GM04504 (cell line): ENCODE measurements at places on chromosomes 1 and 21.

DNA sequence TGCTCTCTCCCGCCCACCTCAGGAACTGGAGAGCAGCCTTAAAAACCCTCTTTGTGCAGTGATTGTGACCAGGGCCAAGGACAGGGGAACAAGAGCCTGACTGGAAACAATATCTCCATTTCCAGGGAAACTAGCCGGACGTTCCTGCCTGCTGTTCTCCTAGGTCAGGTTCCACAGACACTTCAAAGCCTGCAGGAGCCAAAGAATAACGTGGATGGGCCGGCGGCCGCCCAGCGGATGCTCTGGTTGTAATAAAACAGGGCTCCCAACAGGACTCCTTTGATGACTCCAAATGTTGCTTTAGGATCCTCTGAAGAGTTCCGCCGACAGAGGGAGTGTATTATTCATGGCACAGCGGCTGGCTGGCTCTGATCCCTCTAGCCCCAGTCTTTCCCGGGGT is 162.2 kb downstream of the PLXNA2 start:
- no peak for DNase-seq

DNA sequence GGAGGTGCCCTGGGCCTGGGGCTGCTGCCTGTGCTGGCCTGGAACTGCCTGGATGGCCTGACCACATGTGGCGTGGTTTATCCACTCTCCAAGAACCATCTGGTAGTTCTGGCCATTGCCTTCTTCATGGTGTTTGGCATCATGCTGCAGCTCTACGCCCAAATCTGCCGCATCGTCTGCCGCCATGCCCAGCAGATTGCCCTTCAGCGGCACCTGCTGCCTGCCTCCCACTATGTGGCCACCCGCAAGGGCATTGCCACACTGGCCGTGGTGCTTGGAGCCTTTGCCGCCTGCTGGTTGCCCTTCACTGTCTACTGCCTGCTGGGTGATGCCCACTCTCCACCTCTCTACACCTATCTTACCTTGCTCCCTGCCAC is 1.8 kb downstream of the GPR3 start:
- no peak for DNase-seq

DNA sequence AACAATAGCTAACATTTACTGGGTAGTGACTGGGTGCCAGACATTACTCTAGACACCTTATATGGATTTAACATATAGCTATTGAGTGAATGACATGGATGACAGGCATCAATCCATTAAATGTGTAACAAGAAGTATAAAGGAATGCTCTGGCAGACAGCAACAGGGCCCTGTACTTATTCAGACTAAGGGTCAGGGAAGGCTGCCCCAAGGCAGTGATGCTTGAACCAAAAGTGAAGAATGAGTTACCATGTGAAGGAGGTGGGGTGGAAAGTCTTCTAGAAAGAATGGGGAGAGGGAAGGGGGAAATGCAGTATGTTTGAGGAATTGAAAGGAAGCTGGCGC is 8.3 kb upstream of the PTPRF start:
- DNase-seq = no peak

GRCh38 chr1:245205396-245205795 is 50.6 kb downstream of the KIF26B start:
- DNase-seq = no peak

DNA sequence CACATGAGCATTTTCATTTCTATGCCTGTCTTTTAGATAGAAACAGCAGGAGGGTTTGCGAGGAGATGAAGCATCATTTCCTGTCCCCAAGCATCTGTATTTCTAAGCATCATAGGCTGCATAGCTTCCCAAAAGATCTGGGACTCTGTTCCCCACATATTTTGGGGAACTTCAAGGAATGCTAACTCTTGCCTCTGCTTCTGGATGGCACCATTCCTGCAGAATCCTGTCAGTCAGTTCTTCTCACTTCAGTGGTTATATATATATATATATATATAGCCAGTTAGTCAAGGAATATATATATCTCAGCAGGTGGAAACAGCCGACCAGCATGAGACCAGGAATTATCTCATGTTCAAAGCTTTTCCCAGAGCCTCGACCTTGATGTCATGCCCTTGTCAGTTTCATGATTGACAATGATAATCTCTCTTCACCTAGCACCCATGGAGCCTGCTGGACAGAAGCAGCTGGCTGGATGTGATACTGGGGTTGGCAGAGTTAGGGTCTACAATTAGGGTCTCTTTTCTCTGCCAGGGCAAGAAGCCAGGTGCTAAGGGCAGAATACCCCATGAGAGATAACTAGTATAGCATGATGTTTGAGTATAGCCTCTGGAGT is 2.4 kb downstream of the PFKFB2 start:
- no peak for DNase-seq

DNA sequence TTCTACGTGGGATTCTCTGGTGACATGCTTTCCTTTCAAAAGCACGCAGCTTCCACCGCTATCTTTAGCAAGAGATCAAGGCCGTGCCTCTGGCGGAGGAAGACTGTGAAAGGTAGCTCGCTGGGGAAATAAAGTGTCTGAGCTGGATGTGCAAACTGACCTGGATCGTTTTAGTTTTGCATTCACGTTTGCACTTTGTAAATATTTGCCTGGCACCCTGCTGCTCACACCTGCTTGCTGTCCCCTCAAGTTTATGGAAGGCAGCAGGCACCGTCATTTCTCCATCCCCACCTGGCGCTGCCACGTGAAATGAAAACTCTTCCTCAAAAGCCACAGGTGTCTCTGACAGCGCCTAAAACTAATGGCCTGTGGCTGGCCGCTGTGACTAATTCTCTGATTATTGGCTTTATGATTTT is 44.0 kb upstream of the TARDBP start:
- DNase-seq = no peak

GRCh38 chr1:203754455-203754864 is 10.5 kb upstream of the LAX1 start:
- no peak for DNase-seq

DNA sequence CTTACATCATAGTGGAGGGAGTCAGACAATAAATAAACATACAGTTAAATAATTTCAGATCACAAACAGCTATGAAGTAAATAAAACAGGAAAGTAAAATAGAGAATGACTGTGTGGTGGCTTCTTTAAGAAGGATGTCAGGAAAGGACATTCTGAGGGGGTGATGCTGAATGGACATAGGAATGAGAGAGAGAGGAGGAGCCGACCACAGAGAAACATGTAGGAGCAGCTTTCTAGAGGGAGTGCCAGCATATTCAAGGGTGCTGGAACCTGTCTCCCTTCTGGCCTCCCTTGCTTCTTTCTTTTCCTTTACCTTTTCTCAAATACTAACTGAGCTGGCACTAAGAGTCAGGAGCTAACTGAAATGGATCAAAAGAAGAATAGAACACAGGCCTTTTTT is 20.5 kb upstream of the BCL10 start:
- DNase-seq = no peak

DNA sequence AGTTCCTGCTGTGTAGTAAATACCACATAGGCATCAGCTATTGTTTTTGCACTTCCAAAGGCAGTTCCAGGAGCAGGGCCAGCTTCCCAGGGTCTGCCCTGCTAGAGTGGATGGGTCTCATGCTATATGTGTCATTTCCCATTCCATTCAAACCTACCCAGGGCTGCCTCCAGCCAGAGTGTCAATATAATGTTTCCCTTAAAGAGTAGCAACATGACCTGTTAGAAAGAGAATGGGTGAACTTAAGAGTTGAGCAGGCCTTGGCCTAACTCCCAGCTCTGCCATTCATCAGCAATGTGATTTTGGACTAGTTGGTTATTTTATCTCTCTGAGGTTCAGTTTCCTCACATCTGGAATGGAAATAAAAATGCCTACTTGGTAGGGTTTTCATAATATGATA is 44.9 kb downstream of the RAB3B start:
- DNase-seq = no peak

DNA sequence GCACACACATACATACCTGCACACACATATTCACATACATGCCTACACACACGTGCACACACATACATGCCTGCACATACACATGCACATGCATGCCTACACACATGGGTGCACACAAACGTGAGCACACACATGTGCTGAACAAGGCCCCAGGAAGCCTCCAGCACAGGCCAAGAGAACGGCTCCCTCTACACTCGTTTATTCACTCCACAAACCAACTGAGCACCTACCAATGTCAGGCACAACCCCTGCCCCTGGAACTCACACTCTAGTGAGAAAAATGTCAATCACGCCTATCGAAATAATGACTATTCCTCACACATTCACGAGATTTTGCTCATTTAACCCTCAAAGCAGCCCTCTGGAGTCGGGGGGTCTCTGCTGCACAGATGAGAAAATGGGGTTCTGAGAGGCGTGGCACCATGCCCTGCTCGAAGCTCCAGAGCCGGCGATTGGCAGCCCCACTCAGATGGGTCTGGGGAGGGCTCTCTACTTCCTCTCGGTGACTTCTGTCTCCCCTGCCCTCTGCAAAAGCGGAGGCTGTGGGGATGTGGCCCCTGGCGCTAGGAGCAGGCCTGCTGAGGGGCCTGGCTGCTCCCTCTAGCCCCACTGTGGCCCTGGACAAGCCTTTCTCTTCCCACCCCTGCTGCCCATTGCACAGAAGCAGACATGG is 90.2 kb upstream of the RUNX3 start:
- no peak for DNase-seq

DNA sequence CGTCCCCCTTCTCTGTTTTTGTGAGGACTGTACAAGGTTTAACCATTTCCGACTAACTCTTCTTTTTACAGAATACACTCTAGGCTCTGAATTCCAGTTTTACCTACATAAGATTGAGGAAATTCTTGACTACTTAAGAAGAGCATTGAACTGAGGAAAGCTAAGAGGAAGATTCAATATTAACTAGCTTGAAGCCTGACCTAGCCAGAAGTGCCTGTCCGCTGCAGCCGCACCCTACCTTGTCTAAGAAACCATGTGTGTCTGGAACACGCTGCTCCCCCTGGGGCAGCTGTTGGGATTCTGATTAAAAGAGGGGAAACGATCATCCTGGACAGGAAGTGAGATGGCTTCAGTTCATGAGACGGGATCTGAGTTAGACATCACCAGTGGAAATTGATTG is 28.9 kb downstream of the CA6 start:
- no peak for DNase-seq

- no peak for DNase-seq
Measured at GRCh38 chr21:44730951-44731579, 19.7 kb upstream of the TSPEAR start.

- DNase-seq = no peak
Measured at GRCh38 chr1:40861224-40862003, 749 bp downstream of the CITED4 start.

GRCh38 chr21:14871861-14872260 is 192.9 kb downstream of the NRIP1 start:
- no peak for DNase-seq

DNA sequence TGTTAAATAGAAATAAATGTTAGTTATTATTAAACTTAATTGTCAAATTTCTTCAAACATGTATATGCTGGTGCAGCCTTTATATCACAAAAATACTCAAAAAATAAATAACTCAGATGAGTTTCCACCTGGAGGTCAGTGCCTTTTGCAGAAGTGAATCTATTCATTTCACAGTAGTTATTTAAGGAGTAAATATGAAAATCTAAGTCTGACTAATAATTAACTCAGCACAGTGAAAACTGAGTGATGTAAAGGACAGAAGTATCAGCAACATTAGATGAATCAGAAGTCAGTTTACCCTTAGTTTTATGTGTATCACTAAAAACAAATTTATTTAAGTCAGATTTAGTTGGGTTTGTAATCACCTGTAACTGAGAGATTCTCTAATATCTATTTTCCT is 2135.4 kb downstream of the MRPL39 start:
- DNase-seq = no peak

DNA sequence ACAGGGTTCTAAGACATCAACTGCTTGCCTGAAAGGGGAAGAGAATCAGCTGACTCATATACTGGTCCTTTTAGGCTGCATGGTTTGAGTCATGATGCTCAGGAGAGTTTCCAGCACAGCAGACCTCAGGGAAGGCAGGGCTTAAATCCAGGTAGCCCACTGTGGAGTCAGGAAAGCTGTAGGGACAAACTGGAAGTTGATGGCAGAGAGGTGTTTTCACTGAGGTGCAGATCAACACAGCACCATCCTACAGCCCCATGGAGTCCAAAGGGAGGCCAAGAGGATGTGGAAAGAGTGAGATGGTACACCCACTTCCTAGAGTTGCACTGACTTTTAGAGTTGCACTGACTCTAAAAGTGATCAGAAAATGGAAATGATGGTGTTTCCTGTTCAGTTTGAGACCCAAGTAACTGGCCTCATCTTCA is 252.4 kb upstream of the DUSP10 start:
- no peak for DNase-seq

DNA sequence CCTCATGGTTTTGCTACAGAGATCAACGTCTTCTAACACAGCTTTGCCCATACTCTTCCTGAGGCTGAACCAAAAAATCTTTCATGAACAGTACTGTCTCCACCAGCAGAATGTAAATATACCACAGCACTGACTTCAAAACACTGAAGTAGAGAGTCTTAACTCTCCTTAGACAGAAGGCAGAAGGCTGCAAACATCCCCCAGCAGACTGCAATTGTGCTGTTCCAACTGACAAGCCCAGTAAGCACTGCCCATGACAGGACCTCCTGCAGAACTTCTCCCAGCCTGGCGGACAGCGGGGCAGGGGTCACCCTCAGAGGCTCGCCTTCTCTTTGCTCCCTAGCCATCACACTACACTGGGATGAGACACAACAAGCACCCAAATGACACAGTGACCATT is 218.7 kb downstream of the RERE start:
- DNase-seq = no peak

- no peak for DNase-seq
Measured at GRCh38 chr1:44029260-44029910, 1.9 kb downstream of the SLC6A9 start.
